Ovary (tissue), 10 donors: ENCODE measurements at places on chromosomes 5 and 9. TPM values are rescaled to one million over a fixed set of nuclear protein-coding genes. Genes with fewer than 3 reads are reported as not detected.

Gene SMIM33
- not detected for total RNA-seq

DNA sequence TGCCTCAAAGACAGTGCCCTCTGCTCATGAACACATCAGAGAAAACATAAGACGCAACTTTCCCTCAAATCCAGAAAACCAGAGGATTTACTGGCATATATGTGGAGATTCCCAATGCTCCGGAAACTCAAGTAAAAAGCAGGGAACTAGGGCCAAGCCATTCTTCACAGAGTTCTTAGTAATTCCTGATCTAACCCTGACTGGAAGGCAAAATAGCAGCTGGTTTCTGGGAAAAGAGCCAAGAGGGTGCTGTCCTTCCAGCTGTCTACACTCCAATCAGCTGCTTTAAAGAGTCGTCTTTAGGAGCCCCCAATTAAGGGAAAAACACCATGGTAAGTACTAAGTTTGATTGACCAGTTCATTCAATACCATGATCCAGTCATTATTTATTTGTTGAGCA lies 49.6 kb downstream of the GNA14 start:
- DNase-seq, result peak; percentile 46
- H3K4me1 ChIP-seq, result peaks cover 27% of the 10 kb centered on the region
- no peak overlapping the region for H3K27ac ChIP-seq
- no peaks in the 10 kb centered on the region for H3K36me3 ChIP-seq

Gene PCDHGB6
- total RNA-seq, result 11.7 TPM

Gene PRELID2
- total RNA-seq, result 32.4 TPM

Gene ZNF483
- 32.0 TPM for total RNA-seq

- DNase-seq, result no peak
- no peak overlapping the region for H3K27ac ChIP-seq
- H3K36me3 ChIP-seq, result no peaks in the 10 kb centered on the region
- H3K27me3 ChIP-seq, result no peaks in the 10 kb centered on the region
Measured at GRCh38 chr9:70753311-70753710, 338.9 kb upstream of the KLF9 start.

- H3K27ac ChIP-seq, result no peak overlapping the region
- H3K4me1 ChIP-seq, result no peaks in the 10 kb centered on the region
- no peak for DNase-seq
Measured at GRCh38 chr5:124132843-124133242, 613.6 kb downstream of the ZNF608 start.

GRCh38 chr5:141677415-141677814 lies 4.6 kb downstream of the ARAP3 start:
- no peak overlapping the region for H3K27ac ChIP-seq
- no peak overlapping the region for H3K4me3 ChIP-seq
- no peaks in the 10 kb centered on the region for H3K36me3 ChIP-seq
- H3K27me3 ChIP-seq, result no peaks in the 10 kb centered on the region
- no peak for DNase-seq

GRCh38 chr9:105413525-105413924 lies 34.3 kb upstream of the FSD1L start:
- H3K27me3 ChIP-seq, result no peaks in the 10 kb centered on the region
- no peak overlapping the region for H3K27ac ChIP-seq
- no peaks in the 10 kb centered on the region for H3K36me3 ChIP-seq

Gene NREP
- 23.3 TPM for total RNA-seq

- H3K4me3 ChIP-seq, result no peak overlapping the region
- H3K4me1 ChIP-seq, result peaks cover 2% of the 10 kb centered on the region
- DNase-seq, result no peak
Measured at GRCh38 chr9:13956107-13956506, 357.8 kb downstream of the NFIB start.

Gene PHF24
- 0.20 TPM for total RNA-seq

Gene OR2Y1
- not detected for total RNA-seq

- H3K36me3 ChIP-seq, result no peaks in the 10 kb centered on the region
- DNase-seq, result no peak
- H3K27me3 ChIP-seq, result no peaks in the 10 kb centered on the region
- no peaks in the 10 kb centered on the region for H3K4me1 ChIP-seq
- no peak overlapping the region for H3K4me3 ChIP-seq
Measured at GRCh38 chr5:82022499-82022898, 50.7 kb downstream of the ATG10 start.

DNA sequence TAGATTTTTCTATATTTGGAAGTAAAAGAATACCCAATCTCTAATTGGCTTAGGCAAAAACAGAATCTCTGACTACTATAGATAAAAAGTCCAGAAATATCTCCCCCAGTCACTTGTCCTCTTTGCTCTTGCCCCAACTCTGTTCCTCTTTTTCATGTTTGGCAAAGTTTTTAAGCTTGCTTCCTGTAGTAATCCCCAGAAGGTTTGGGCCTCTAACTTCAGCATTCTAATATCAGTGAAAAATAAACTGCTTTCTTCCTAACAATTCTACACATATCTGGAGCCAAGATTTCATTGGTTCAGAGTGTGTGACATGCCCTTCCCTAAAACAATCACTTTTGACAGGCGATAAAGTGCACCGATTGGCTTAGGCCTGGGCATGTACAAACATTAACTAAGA lies 1680.3 kb downstream of the MAT2B start:
- H3K27ac ChIP-seq, result no peak overlapping the region
- H3K27me3 ChIP-seq, result no peaks in the 10 kb centered on the region
- no peaks in the 10 kb centered on the region for H3K4me1 ChIP-seq
- H3K4me3 ChIP-seq, result no peak overlapping the region
- no peak for DNase-seq
- no peaks in the 10 kb centered on the region for H3K36me3 ChIP-seq

GRCh38 chr5:141963701-141964100 lies 5.2 kb upstream of the RNF14 start:
- no peaks in the 10 kb centered on the region for H3K27me3 ChIP-seq
- DNase-seq, result no peak
- H3K4me1 ChIP-seq, result no peaks in the 10 kb centered on the region
- no peaks in the 10 kb centered on the region for H3K36me3 ChIP-seq
- H3K27ac ChIP-seq, result no peak overlapping the region

Gene FIBCD1
- 0.11 TPM for total RNA-seq

GRCh38 chr5:158611581-158611980 lies 488.1 kb downstream of the EBF1 start:
- no peaks in the 10 kb centered on the region for H3K4me1 ChIP-seq
- no peaks in the 10 kb centered on the region for H3K27me3 ChIP-seq
- H3K36me3 ChIP-seq, result no peaks in the 10 kb centered on the region
- no peak for DNase-seq

GRCh38 chr5:116428966-116429365 lies 145.7 kb downstream of the SEMA6A start:
- peaks cover 6% of the 10 kb centered on the region for H3K4me1 ChIP-seq
- H3K4me3 ChIP-seq, result no peak overlapping the region
- no peak for DNase-seq
- H3K27me3 ChIP-seq, result no peaks in the 10 kb centered on the region
